ENCODE measurements at places on chromosomes 1 and 21.

DNA sequence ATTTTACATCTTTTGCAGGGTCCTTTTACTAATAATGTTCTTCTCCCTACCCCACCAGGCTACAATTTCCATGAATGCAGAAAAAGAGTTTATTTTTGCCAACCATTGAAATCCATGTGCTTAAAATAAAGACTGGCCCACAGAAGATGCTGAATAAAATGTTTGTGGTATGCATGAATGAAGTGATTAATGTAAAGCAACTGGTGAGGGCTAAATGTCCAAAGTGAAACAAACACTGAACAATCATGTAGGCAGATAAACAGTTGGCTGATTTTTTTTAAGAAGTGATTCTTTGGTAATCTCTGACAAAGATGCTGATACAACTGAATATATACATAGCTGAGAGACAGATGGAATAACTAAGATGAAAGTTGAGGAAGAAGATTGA is 94.5 kb downstream of the ST6GALNAC5 start:
- no peak for DNase-seq

DNA sequence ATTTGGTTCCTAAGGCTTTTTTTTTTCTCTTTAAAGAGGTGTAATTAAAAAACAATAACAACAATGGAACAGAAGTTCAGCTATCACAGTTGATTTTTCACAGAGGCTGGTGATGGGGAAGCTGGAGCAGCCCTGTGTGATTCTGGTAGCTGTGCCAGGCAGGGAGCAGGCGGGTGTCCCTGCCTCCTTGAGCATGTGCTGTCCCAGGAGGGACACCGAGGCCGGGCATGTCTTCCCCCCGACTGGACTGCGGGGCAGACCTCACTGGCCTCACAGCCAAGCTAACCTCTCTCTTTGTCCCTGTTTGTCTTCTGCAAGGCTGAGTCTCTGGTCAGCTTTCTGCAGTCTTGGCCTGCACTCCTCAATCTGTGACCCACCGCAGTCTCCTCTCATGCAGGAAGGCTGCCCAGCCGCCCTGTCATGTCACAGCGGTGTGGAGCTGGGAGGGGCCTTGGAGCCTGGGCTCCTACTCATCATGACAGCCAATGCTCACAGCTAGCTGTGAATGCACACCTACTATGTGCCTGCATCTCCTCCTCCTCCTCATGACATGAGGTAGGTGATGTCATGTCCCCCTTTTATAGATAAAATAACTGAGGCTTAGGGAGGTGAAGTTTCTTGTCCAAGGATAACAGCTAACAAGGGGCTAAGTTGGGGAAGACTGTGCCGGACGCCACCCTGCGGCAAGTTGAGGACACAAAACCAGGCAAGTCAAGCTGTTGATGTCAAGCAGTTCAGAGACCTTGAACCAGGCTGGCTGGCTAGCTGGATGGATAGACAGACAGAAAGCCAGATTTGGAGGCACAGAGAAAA is 10.3 kb upstream of the ACTL8 start:
- DNase-seq, result no peak

GRCh38 chr1:117146072-117146471 is 24.5 kb upstream of the TRIM45 start:
- no peak for DNase-seq

DNA sequence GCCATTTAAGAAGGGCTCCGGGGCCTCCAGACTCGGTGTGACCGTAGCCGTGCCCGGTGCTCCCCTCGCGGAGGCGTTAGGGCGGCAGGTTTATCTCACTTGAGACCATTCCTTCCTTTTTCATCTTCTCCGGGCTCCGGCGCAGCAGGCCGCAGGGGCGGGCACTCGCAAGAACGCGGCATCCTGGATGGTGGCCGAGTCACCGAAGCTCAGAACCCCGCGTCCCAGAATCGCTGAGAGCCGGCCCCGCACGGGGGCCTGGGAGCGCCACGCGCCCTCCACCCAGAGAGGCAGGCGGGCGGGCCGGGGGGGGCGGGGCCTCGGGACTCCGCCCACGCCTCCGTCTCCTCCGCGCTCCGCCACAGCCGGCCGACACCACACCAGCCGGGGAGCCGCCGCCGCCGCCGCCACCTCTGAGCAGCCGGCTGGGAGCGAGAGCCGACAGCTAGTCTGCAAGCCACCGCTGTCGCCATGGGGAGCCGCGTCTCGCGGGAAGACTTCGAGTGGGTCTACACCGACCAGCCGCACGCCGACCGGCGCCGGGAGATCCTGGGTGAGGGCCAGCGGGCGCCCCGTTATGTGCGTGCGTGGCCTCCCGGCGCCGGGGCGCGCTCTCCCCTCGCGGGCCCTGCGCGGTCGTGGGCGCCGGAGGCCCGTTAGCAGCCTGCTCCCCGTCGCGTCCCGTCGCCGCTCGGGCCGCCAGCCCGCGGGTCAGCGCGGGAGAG is at the start of gene DEGS1:
Gene DEGS1 (plus strand): TSS at position 375 of the 725 bp plus-strand sequence. CDS start 97 bp downstream, at position 472.
- peak; percentile 70 for DNase-seq

DNA sequence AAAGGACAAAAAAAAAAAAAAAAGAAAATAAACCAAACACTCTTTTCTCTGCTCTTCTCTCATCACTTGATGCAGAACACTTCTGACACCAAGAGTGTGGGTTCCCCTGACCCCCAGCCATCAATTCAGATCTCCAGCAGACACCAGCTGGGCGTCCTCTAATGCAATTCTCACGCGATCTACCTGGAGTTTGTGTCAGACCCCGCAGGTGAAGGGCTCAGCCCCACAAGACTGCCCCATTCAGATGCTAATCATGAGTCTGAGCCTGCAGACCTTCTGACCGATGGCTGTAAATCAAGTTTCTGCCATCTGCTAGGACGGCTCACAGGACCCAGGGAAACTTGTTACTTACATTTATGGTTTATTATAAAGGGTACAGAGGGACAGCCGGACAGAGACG is 133.6 kb upstream of the C1orf174 start:
- DNase-seq, result no peak

GRCh38 chr1:119715542-119715941 is 3.8 kb downstream of the PHGDH start:
- no peak for DNase-seq

DNA sequence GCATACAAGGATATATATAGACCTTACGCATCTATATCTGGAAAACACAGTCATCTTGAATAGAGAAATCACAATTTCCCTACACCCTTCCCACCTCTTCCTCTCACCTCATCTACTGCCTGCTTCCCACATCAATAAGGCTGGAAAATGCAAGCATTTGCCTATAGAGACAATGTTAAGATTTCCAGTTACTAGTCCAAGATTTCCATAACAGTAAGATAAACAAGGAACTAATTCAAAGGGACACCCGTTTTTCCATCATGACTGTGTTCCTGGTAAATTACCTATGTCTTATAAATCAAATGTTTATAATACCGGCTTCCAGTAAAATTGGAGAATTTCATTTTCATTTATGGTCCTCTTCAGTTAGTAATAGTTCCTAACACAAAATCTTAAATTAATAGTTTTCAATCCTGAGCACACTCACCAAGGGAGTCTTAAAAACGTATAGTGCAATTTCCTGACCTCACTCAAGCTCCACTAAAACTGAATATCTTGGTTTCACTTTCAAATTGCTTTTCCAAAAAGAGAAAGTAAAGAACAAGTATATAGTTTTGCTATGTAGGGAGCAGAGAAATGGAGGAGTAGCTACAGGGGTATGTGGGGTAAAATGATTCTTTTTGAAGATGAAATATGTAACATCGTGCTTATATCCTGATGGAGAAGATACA is 398.7 kb downstream of the PLPP3 start:
- DNase-seq, result no peak

DNA sequence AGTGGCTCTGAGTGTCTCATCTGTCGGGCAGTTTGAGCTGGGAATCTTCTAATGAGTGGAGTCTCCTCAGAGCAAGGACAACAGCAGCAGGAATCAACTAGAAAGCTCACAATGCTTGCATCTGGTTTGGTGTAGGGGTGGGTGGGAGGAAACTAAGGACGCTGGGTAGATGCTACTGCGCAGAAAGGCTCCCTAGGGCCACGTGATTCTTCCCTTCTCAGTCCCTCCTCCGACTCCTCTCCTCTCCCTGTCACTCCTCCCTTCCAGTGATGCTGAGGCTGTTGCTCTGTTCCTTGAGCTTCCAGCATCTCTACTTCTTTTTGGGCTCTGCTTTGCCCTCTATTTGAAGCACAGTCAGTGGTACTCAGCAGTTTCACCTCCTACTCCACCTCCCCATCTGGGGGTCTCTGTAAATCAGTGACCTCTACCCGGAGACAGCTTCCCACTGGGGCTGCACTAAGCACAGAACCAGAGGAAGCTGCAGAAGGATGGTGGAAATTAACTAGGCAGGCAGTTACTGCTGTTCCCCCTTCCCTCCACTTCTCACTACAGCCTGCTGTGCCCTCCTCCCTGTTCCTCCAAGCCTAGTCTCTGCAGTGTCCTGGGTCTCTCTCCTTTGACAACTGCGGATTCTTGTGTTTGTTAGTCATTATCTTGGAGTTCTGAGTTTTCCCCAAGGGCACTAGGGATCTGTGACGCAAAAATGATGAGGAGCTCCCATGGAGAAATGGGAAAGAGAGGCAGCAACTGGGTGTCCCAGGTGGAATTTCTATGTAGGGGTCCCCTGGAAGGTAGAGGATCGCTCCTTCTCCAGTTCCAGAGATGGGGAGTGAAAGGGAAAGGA is 5.8 kb downstream of the LINGO4 start:
- DNase-seq, result no peak

DNA sequence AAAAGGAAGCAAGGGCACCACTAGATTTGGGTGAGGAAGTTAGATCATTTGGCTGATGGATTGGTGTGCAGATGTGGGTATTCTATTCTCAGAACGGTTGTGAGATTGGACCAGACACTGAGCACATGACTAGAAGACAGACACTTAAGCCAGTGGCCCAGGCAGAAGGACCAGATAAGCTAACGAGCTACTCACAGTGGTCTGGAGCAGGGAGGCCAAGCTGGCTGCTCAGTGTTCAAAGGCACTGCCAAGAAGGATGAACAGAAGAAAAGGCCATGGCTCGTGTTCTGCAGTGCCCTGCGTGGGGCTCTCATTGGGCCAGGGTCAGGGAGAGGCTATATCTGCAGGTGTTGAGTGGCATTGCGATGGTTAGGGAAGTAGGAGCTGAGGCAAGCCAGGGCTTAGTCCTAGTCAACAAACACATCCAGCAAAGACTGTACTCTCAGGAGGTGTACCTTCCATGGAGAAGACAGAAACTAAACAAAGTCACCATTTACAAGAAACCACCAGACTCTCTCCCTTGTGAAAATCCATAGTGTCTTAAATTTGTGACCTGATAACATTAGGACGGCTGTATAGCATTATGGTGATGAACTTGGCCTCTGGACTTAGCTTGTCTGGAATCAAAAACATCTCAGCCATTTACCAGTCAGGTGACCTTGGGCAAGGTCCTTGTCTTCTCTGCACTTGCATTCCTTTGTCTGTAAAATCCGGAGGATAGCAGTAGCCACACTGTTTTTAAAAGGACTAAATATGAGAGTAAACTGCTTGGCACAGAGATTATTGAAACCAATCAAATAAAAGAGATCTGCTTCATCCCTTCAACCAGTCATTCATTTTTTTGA is 274.5 kb downstream of the SIPA1L2 start:
- DNase-seq, result no peak

- DNase-seq, result no peak
Measured at GRCh38 chr1:85575363-85575995, 5.1 kb upstream of the CCN1 start.

DNA sequence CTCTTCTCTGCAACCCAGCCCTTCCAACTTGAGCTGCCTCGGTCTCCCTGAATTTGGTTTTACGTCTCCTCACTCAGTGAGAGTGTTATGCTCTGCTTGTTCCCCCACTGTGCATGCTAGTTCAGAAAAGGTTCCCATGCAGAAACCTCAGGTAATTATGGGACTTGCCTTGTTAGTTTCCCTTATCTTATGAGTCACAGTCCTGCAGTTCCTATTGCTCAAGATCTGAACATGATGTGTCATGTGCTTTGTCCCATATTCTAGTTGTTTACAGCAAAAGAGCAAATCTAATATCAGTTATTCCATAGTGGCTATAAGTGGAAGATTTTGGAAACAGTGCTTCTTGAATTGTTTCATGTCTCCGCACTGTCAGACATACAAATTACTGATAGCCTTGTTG is 74.4 kb downstream of the DUSP10 start:
- peak; percentile 34 for DNase-seq

DNA sequence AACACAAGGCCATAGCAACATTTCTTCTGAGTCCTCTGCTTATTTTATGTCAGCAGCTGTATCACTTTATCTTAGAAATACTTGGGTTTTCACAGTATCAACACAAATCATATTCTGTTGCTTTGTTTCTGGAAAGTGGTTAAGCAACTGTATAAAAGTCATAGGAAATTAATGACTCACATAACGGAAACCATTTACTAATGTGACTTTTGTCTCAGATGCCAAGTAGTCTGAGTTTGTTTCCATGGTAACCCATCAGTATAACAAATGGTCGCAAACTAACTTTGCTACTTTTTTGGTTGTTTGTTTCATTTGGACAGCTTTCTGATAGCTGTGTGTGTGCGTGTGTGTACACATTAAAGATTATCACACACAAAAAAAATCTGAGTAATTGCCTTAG is 31.1 kb downstream of the EEIG2 start:
- peak; percentile 88 for DNase-seq

- no peak for DNase-seq
Measured at GRCh38 chr1:172406968-172407367, 13.5 kb upstream of the C1orf105 start.

- no peak for DNase-seq
Measured at GRCh38 chr21:32427958-32428623, 15.6 kb downstream of the EVA1C start.

DNA sequence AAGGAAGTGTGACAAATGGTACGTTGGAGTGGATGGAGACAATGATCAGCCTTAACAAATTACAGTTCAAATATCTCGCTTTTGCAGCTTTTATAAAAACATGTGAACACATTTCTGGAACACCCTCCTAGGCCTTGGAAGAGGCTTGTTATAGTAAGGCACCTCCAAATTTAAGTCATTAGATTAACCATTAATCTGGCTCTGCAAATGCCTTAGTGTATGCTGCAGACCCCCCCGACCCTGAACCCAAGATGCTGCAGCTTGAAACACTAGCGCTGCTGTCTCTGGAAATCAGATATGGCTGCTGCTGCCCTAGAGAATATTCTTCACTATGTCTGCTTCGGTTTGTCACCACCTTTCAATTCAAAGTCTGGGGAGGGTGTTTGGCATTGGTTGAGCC is 196.4 kb downstream of the MIS18A start:
- no peak for DNase-seq

- no peak for DNase-seq
Measured at GRCh38 chr1:89536555-89537341, 12.1 kb downstream of the LRRC8B start.

- no peak for DNase-seq
Measured at GRCh38 chr1:185385991-185386390, 68.9 kb upstream of the IVNS1ABP start.
